CD8-positive, alpha-beta T cell (primary cell): ENCODE measurements at places on chromosomes 5 and 9. TPM values are rescaled to one million over a fixed set of nuclear protein-coding genes. Genes with fewer than 3 reads are reported as not detected.

GRCh38 chr5:1467341-1468246, 22.4 kb upstream of the SLC6A3 start:
- no peak for DNase-seq

- no peak for DNase-seq
Observed at GRCh38 chr5:58108511-58108910, 351.4 kb downstream of the PLK2 start.

DNA sequence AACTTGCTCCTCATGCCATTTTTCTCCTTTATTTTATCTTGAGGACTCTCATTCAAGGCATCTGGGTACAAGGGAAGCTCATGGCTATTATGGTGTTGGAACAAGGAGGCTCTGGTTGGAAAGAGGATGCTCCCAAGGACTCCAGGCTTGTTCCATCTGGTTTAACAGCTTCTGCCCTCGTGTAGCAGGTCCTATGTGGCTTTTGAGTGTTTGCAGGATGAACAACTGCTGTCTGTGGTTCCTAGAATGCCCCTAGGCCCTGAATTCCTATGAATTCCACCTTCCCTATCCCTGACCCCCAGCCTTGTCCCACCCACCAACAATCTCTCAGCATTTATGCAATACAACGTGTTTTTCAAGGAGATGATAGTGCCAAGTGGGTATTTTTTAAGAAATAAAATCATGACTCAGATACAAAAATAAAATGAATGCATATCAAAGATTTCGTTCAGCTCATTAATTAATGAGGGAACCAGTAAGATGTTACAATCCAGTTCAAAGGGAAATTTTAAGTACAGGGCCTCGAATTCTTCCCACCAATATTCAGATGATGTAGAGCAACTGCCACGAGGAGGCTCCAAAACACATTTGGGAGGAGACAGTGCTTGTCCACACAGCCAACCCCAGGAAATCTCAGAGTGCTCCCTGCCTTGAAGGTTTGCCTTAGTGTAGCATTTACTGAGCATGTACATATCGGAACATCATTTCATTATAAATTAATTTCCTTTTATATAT, 182.0 kb downstream of the MUSK start:
- no peak for DNase-seq

GRCh38 chr9:76785501-76785900, 21.3 kb downstream of the PCA3 start:
- no peak for DNase-seq

- no peak for DNase-seq
Observed at GRCh38 chr5:73213566-73213998, 40.6 kb downstream of the TMEM174 start.

Gene STING1
- 55.0 TPM for total RNA-seq
